ENCODE measurements at places on chromosomes 2 and 18.

DNA sequence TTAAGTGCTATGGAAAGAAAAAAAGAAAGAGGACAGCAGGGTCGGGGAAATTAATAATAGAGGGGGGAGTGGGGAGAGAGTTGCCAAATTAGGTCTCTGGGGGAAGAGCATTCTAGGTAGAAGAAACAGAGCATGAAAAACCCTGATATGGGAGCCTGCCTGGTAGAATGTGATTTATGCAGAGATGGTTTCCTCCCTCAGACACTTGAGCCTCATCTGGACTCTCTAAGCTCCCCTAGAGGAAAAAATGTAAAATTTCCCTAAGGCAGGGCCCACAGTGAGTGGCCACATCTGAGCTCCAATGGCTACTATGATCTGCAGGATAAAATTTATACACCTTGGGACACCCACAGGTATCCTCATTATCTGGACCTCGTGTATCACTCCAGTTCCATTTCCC lies 20.6 kb upstream of the EPAS1 start:
- no peak for DNase-seq

- DNase-seq: no peak
These were observed 89.7 kb upstream of the MSH2 start for GRCh38 chr2:47313141-47313691.

DNA sequence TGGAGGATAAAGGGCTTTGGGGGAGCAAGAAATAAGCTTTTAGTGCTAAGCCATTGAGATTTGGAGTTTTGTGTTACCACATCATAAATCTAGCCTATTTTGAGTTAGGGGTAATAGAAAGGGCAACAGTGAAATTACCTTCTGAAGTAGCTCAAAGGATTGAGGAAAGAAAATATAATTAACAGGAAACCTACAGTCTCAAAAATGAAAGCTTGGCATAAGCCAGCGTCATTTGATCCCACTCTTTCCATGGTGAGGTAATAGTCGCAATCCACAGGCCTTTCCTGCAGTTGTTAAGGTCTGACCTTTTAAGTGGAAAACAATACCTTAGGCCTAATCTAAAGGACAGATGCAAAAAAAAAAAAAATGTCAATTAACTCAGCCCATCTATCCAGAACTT lies 182.7 kb downstream of the UXS1 start:
- no peak for DNase-seq

DNA sequence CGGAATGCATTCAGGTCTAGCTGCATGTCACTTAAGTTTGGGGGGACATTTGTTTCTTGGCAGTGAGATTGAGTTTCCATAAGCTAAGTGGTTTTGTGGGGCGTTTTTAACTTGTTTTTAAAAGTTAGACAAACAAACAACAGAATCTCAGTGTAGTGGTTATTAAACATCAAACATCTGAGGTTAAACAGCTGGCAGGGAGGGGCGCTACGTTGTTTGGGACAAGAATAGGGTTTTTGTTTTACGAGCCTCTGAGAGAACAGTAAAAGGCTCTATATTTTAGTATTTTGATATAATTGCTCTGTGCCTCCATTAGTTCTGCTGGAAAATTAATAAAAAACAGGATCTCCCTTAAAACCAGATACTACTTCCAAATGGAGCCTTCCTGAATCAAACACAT lies 41.6 kb upstream of the TMEM177 start:
- no peak for DNase-seq

DNA sequence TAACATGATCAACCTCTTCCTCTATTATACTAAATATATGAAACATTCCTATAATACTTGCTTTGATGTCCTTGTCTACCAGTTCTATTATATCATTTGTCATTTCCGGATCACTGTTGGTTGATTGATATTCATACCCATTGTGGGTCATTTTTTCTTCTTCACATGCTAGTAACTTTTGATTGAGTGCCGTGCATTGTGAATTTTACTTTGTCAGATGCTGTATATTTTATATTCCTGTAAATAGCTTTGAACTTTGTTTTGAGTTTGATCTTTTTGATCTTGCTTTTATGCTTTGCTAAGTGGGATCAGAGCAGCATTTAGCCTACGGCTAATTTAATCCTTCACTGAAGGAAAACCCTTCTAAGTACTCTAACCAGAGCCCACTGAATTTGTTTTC lies 168.9 kb upstream of the RAB6C start:
- no peak for DNase-seq
